Mesothelial cell of epicardium (in vitro differentiated cells): ENCODE measurements at places on chromosomes 7 and 10. TPM values are rescaled to one million over a fixed set of nuclear protein-coding genes. Genes with fewer than 3 reads are reported as not detected.

Gene OR2A7
- total RNA-seq = 10.8 to 11.3 TPM (median 11.1 TPM) in 3 replicates

Gene RADIL
- 3.3 to 4.2 TPM (median 4.0 TPM) in 3 replicates for total RNA-seq

Gene NPFFR1
- total RNA-seq = 0.11 to 0.14 TPM (median 0.13 TPM) in 3 replicates

Gene MYL7
- 11.4 to 14.3 TPM (median 12.5 TPM) in 3 replicates for total RNA-seq

Gene TMEM178B
- total RNA-seq = 0.11 to 0.31 TPM (median 0.16 TPM) in 3 replicates

DNA sequence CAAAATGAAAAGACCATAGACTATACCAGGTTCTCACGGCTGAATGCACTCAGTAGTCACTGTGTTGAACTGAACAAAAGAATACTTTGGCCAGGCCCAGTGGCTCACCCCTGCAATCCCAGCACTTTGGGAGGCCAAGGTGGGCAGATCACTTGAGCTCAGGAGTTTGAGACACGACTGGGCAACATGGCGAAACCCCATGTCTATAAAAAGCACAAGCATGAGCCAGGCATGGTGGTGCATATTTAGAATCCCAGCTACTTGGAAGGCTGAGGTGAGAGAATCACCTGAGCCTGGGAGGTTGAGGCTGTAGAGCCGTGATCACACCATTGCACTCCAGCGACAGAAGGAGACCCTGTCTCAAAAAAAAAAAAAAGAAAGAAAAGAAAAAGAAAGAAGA is 12.5 kb downstream of the SFXN4 start:
- no peaks in the 10 kb centered on the region for H3K27me3 ChIP-seq
- DNase-seq = no peak
- H3K4me1 ChIP-seq = no peaks in the 10 kb centered on the region
- peaks cover 38% of the 10 kb centered on the region for H3K36me3 ChIP-seq

DNA sequence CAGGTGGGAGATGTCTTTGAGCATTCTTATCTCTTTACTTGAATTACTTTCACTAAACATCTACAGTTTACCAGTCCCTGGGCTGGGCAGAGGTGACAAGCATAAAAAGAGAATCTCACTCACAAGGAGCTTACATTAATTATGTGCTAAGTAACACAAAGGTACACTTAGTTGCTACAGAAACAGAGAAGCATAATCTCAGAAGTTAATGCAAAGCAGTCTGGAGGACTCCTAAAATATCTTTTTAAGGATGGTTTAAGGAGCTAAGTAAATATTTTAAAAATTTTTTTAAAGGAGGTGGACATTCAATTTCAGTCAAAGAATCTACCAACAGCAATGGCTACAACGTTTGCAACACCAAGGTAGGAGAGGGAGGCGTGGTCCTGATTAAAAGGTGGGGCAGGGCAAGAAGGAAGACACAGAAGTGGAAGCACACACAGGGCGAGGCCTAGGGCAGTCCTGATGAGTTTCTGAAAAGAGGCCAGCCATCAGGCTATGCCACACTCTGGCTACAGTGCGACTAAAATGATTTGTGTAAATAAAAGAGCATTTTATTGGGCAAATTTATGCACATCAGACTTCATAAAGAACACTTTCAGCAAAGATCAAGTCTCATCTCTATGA is 5.3 kb downstream of the LARP4B start:
- peaks cover 8% of the 10 kb centered on the region for H3K36me3 ChIP-seq
- peaks cover 38% of the 10 kb centered on the region for H3K4me1 ChIP-seq
- no peak overlapping the region for H3K4me3 ChIP-seq
- no peak for DNase-seq
- H3K27me3 ChIP-seq = no peaks in the 10 kb centered on the region

DNA sequence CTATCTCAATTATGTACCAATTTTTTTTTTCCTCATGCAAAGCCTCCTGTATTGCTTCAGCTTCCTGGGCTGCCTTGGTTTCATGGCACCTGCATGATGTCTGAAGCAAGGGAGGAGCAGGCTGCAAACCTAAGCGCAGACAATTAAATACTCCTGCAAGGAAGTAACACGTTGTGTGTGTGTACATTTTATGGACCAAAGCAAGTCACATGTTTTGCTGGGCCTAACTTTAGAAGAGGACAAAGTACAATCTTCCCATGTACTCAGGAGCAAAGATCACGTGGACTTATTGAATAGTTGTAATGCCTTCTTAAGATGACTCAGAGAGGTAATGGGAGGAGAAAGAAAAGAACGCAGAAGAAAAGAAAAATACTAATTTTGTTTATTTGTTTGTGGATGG is 944.0 kb upstream of the C7orf33 start:
- H3K36me3 ChIP-seq = no peaks in the 10 kb centered on the region
- H3K4me3 ChIP-seq = no peak overlapping the region
- H3K27ac ChIP-seq = no peak overlapping the region
